ENCODE measurements at places on chromosomes 7 and 10.

GRCh38 chr7:101910991-101911799 is 93.8 kb downstream of the CUX1 start:
- no peak for DNase-seq

- no peak for DNase-seq
These were observed 121.1 kb upstream of the ZEB1 start for GRCh38 chr10:31197886-31198285.

GRCh38 chr10:62317257-62317656 is 48.6 kb upstream of the RTKN2 start:
- DNase-seq, result no peak

DNA sequence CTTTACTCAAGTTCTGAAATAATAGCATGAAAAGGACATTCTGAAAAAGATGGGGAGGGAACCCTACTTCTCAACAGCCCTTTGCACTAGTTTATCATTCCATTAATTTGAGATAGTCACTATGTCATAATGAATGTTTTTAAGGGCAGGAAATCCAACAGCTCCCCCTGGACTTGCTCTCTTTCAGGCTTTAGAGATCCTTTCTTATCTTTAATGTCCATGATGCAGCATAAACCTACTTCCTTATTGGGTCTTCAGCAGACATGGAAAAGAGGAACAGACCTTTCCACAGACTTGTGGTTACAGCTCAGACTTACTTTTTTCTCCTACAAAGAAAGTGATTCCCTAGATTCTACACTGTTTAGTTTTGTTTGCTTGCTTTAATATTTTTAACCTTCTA is 87.3 kb downstream of the IDE start:
- no peak for DNase-seq

GRCh38 chr10:118047157-118047719 is 497 bp upstream of the RAB11FIP2 start:
- peak; percentile 9 for DNase-seq

- DNase-seq, result no peak
These were observed 326.3 kb upstream of the BMPER start for GRCh38 chr7:33578881-33579672.

DNA sequence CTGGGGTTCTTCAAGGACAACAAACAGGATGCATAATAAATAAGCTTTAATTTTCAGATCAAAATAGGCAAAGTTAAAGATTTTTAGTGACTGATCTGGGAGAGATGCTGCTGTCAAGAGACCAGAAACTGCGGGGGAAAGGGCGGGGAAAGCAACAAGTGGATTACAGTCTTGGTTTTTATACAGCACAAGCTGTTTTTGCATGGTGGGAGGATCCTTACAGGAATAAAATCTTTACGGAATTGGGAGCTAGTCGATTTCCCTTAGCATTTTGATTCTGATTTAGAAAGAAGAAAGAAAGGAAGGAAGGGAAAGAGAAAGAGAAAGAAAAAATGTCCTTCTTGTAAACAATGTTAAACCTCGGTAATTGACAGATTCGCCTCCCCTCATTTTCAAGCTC is 242.3 kb upstream of the SP8 start:
- no peak for DNase-seq

DNA sequence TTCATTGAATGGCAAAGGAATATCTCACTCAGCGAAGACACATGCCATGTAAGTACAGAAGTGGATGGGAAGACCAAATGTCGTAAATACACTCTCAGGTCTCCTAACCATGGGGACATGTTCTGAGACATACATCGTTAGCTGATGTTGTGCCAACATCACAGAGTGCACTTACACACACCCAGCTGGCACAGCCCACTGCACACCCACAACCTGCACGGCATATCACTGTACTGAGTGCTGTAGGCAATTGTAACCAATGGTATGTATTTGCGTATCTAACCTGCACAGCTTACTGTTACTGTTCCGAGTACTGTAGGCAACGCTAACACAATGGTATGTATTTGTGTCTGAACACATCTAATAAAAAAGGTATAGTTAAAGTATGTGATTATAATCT is 550.4 kb downstream of the PTPRN2 start:
- no peak for DNase-seq

- no peak for DNase-seq
These were observed 224.0 kb upstream of the GRB10 start for GRCh38 chr7:51006483-51007235.

GRCh38 chr10:98273057-98273850 is 5.3 kb upstream of the LOXL4 start:
- no peak for DNase-seq

- DNase-seq, result no peak
These were observed 199.3 kb downstream of the PRKG1 start for GRCh38 chr10:51273574-51273973.

DNA sequence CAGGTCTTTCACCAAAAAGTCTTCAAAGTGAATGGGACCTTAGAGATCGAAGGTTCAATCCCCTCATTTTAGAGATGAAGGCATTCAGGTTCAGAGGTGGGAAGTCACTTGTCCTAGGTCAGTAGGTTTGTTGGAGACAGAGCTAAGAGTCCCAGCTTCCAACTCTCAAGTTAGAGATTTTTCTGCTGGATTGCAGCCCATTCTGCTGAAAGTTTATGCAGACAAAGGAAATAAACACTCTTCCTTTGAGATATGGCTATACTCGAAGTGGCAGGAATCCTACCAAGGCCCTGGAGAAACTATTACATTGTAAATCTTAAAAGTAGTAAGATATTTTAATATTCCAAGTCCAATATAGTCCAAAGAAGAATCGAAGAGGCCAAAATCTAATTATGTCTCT is 64.4 kb downstream of the LYZL1 start:
- no peak for DNase-seq

DNA sequence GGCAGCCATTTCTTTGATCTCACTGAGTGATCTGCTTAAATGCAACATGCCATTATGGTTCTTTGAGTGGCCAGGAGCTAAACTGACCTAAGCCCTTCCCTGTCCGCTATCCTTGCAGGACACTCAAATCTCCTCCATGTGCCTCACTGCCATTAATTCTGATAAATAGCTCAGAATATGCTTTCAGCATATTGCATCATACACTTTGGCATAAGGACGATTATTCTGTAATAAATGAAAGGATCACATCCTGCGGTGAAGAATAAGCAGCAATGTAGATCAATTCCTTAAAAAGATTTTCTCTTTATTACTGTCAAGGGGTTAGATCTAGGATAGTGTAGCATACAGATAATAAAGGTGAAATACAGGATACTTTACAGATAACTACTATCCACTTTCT is 231.8 kb upstream of the CTBP2 start:
- DNase-seq, result no peak

DNA sequence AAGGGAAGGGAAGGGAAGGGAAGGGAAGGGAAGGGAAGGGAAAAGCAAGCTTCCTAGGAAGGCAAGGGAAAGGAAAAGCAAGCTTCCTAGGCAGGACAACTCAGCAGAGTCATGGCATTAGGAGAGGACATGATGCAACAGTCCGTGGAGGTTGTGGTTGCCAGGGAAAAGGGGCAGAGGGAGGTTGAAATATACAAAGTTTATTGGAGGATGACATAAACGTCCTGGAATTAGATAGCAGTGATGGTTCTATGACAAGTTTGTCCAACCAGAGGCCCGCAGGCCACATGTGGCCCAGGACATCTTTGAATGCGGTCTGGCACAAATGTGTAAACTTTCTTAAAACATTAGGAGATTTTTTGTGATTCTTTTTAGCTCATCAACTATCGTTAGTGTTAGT is 59.8 kb upstream of the OPN4 start:
- DNase-seq, result no peak

GRCh38 chr10:119189811-119190282 is 11.2 kb upstream of the PRDX3 start:
- DNase-seq, result no peak
